ENCODE measurements at places on chromosomes 16 and 17. TPM values are rescaled to one million over a fixed set of nuclear protein-coding genes. Genes with fewer than 3 reads are reported as not detected.

DNA sequence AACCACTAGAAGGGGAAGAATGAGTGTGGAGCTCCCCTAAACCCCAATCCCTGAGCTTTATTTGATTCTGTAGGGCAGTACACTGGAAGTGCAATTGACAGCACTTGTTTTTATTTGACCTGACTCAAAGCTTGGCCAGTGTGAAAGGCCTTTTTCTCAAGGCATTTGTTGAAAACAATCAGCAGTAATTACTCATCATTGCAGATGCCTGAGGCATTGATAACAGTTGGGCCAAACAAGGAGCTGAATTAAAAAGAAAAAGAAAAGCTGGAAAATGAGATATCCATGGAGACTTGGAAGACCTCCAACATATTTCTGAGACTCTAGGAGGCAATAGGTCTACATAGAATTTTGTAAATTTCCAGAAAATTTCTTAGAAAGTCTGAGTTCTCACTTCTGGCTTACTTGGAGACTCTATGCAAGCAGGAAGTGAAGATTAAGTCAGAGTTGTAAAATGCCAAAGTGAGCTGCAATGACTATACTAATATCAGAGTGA is 200.8 kb upstream of the KCNJ16 start:
- no peak for DNase-seq

DNA sequence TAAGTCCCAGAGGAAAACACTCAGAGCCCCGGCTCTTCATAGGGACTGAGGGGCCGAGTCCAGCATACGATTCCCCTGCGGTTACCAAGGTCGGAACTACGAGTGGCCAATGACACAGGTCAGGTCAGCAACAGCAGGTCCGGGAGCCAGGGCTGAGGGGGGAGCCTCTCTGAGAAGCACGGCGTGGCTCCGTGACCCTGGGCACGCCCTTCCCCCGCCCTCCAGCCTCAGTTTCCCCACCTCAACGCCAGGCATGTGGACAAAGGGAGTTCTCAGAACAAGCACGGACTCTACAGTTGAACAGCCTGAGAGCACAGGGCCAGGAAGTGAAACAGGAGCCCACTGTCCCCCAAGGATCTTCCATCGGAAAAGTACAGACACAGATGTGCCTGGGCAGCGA is 25.6 kb downstream of the TPSD1 start:
- no peak for DNase-seq

GRCh38 chr16:75541236-75541635 is 5.3 kb upstream of the CHST5 start:
- DNase-seq: no peak

OTOP3 gene
- not detected for polyA plus RNA-seq

KRT12 gene
- polyA plus RNA-seq: not detected

OR1F1 gene
- 0.31 TPM for polyA plus RNA-seq

ZPBP2 gene
- not detected for polyA plus RNA-seq

DNA sequence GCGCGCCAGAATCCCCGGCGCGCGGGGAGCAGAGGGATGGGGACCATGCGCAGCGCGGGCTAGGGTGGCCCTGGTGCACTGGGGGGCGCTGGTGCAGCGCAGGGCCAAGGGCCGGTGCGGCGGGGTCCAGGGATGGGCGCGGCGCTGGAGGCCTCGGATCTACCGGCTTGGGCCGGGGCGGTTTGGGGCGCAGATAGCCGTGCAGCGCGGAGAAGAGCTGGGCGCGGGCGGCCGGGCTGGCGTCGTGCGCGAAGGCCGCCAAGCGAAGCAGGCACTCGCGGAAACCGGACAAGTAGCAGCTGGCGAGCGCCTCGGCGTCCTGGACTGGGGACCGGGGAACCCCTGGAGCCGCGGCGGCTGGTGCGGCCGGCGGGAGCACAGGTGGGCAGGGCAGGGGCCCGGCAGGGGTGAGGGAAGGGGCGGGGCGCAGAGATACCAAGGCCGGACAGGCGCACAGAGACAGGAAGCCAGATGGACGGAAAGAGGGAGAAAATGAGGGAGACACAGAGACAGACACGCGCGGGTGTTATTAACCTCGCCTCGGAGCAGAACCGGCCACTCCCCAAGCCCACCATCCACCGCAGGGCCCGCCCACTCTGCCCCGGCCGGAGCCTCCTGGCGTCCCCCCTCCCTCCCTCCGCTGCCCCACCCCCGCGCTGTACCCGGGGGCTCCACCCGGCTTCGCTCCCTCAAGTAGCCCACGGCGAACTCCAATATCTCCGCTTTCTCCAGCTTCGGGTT is 2.1 kb downstream of the HES7 start:
- peak; percentile 78 for DNase-seq

PABPN1L gene
- not detected for polyA plus RNA-seq

GRCh38 chr17:14355556-14355955 is 54.7 kb downstream of the HS3ST3B1 start:
- no peak for DNase-seq

ARHGDIA gene
- 503 TPM for polyA plus RNA-seq

DNA sequence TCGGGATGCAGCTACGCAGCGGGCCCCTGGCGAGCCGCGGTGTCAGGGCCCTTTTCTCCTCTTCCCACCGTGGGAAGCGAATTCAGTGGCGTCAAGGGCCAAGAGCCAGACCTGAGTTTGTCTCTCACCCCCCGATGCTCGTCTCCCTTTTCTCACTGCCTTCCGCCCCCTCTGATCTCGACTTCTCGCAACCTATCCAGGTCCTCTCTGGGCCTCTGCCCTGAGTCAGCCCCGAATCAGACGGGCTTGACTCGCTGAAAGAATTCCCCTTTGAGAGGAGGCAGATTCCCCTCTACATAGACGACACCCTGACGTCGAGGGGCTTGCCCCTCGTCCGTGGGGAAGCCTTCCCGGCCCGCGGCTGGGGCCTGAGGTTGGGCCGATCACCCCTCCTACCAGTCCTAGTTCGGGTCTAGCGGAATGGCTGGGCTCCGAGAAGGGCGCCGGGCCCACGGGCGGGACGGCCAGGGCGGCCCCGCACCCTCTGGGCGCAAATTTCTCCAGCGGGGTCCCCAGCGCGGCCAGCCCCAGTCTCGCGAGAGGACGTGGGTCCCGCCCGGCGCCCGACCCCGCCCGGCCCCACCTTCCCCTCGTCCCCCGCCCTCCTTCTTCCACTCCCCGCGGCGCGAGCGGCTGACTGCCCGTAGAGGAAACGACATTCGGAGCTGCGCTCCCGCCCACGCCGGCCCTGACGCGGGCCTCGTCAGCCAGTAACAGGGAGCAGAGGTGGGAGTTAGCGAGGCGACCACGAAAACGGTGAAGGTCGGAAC is at the start of gene GGNBP2:
Gene GGNBP2 (plus strand): TSS at position 613 of the 770 bp plus-strand sequence. CDS start 806 bp downstream, outside the sequence.
- peak; percentile 85 for DNase-seq

DNA sequence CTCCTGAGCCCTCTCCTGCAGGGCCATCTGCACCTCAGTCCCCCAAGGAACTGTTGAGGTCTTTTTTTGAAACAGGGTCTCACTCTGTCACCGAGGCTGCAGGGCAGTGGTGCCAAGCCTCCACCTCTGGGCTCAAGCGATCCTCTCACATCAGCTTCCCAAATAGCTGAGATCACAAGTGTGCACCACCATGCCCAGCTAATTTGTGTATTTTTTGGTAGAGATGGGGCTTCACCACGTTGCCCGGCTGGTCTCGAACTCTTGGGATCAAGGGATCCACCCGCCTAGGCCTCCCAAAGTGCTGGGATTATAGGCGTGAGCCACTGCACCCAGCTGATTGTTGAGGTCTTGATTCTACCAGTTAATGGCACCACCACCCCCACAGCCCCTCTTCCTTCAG is 27.9 kb upstream of the ENDOV start:
- no peak for DNase-seq

DUSP3 gene
- polyA plus RNA-seq: 57.2 TPM

GRCh38 chr17:79814127-79814973 is 17.5 kb upstream of the CBX8 start:
- no peak for DNase-seq

MYH13 gene
- not detected for polyA plus RNA-seq

NOXO1 gene
- polyA plus RNA-seq: 0.32 TPM

GRCh38 chr16:14007450-14007849 is 63.7 kb upstream of the MRTFB start:
- DNase-seq: no peak

BICDL2 gene
- not detected for polyA plus RNA-seq

GRCh38 chr17:76013377-76013932 is 12.8 kb downstream of the CDK3 start:
- DNase-seq: no peak

Measured in A549 (cell line).